ENCODE measurements at places on chromosomes 16 and 17.

DNA sequence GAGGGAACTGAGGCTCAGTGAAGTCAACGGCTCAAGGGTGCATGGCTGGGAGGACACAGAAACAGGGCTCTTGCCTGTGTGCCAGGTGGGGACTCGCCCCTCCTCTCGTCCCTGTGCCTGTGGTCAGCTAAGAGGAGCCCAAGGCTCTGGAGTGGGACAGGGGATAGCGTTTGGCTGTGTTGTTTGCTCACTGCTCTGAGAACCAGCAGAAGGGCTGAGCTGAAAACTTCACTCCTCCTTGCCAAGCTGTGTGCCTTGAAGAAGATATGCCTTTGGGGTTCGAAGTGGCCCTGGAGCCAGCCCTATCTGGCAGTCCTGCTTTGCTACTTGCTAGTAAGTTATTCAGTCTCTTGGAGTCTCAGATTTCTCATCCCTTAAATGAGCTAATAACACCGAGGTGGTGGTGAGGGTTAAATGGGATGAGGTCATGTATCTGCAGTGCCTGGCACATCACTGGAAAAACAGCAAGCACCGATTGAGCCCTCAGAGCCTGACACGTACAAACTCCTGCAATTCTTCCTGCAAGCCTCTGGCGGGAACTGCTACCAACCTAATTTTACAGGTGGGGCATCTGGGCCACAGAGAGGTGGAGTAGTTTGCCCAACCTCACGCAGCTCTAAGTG is 17.7 kb downstream of the FOXL1 start:
- no peaks in the 10 kb centered on the region for H3K36me3 ChIP-seq
- H3K27ac ChIP-seq = no peak overlapping the region
- no peak for DNase-seq
- H3K4me3 ChIP-seq = no peak overlapping the region

GRCh38 chr17:44829523-44830358 is at the start of gene GJC1:
Gene GJC1, minus strand, starts transcription at chr17:44830287. Its CDS starts 24,470 bp downstream, at chr17:44805817.
- H3K4me1 ChIP-seq = peaks cover 17% of the 10 kb centered on the region
- H3K27ac ChIP-seq = no peak within 1 kb of the TSS
- H3K4me3 ChIP-seq = no peak within 1 kb of the TSS
- H3K36me3 ChIP-seq = no peaks in the 10 kb centered on the region

DNA sequence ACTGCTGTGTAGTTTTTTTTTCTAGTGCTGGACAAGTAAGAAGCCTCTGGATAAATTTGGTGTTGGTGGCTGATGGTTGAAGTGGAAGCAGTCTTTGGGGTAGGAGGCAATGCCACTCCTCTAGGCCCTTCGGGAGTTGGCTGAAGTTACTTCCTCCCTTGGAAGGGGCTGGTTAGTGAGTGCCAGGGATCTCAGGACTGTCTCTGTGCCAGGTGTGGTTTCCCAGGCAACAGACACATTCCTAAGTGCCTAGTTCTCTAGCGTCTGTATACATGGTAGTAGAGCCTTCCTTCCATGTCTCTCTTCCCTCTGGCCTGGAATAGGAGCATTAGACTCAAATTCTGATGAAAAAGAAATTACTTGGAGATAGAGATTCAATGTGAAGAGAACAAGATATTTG is 15.3 kb downstream of the TMEM98 start:
- no peak for DNase-seq
- no peak overlapping the region for H3K27ac ChIP-seq
- no peaks in the 10 kb centered on the region for H3K27me3 ChIP-seq
- H3K4me1 ChIP-seq = no peaks in the 10 kb centered on the region
- no peak overlapping the region for H3K4me3 ChIP-seq

DNA sequence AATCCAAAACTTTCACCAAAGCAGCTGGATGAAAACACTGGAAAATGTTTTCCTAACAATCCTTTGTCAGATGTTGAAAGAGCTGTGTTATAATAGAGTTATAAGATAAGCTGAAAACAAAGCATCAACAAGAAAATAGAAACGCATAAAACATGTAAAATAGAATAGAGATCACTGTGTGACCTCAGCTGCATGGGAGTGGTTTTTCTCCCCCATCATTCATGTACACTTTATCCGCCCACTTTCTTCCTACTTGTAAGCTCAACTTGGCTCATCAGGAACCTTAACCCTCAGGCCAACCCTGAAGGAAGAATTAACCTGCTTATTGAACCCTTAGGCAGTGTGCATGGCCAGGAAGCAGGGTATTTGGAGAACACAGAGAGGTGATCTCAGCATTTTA is 238.5 kb upstream of the PMFBP1 start:
- DNase-seq = no peak
- H3K4me3 ChIP-seq = no peak overlapping the region
- no peak overlapping the region for H3K27ac ChIP-seq
- no peaks in the 10 kb centered on the region for H3K4me1 ChIP-seq

DNA sequence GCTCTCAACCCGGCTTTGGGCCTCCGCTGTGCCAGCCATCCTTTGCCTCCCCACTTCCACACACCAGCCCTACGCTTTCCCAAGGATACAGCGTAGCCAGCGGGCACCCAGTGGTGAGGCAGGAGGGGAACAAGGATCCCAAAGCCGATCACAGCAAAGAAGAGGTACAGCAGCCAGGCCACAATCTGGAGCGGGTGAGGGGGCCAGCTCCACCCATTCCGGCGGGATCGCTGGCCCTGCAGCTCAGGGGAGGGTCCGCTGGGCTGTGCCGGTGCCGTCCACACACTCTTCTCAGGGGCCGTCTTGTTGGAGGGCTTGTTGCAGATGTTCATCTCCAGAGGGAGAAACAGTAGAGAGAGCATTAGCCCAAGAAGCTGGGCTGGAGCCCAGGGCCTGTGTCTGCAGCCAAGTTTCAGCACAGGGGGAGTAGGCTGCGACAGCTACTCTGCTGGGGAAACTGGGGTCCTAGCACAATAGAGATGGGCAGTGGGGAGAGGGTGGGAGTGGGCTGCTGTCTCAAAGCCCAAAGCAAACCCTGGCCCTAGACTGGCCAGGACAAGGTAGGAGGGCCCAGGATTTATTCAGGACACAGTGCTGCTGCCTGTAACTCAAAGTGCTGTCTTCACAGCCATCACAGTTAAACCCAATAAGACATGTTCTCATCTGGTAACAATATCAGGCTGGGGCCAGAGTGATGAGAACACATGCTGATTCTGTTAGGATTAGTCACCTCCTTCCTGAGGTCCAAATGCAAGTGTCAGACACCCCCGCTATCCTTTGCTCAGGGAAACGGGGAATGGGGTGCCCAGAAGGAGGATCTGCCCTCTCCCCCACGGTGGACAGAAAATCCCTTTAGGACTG is 9.9 kb downstream of the ZDHHC1 start:
- no peak for DNase-seq
- no peaks in the 10 kb centered on the region for H3K36me3 ChIP-seq
- H3K27ac ChIP-seq = no peak overlapping the region
- no peaks in the 10 kb centered on the region for H3K4me1 ChIP-seq

DNA sequence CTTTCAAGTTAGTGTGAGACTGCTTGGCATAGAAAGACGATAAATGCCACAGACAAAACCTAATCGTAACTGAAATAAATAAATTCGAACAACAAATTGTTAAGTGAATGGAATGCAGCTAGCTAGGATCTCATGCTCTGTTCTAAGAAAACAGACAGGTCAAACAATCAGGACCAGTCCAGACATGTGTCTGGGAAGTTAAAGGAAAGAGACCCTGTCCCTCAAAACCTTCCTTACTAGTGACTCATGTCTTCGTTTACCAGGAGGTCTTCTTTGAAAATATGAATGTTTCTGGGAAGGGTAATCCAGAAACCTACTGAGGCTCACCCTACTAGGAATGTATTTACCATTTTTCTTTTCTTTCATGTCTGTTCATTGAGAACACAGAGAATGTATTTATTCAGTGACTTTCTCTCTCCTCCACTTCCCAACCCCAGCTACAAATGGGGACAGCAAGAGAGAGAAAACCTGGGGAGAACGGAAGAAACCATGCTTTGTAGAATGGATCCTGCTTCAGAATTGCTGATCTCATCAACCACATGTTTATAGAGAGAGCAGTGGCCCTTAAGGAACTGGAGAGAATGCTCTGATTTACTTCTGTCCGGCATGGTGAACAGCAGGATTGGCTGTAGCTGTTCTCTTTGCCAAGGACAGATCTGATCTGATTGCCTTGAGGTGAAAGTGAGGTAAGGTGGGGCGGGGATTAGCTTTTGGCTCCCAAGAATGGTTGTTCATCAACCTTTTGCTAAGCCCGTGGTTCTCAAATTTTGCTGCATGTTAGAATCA is 39.4 kb upstream of the DHX8 start:
- no peaks in the 10 kb centered on the region for H3K36me3 ChIP-seq
- H3K27ac ChIP-seq = no peak overlapping the region
- H3K4me3 ChIP-seq = no peak overlapping the region
- no peaks in the 10 kb centered on the region for H3K27me3 ChIP-seq
- no peak for DNase-seq

DNA sequence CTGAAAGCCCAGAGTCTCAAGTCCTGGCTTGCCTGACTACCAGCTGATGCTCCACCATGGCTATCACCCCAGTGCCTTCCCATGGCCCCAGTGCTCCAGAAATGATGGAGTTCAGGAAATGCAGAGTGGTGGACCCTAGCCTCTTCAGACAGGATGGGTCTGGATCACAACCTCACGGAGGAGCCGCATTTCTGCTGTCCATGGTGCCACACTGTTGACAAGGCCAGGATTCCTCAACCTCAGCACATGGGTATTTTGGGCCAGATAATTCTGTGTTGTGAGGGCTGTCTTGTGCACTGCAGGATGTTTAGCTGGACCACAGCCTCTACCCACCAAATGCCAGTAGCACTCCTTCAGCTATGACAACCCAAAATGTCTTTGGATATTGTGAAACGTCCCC is 6.7 kb upstream of the CRHR1 start:
- no peaks in the 10 kb centered on the region for H3K36me3 ChIP-seq
- H3K27ac ChIP-seq = no peak overlapping the region
- no peak for DNase-seq
- no peaks in the 10 kb centered on the region for H3K4me1 ChIP-seq
- H3K27me3 ChIP-seq = peaks cover 7% of the 10 kb centered on the region

DNA sequence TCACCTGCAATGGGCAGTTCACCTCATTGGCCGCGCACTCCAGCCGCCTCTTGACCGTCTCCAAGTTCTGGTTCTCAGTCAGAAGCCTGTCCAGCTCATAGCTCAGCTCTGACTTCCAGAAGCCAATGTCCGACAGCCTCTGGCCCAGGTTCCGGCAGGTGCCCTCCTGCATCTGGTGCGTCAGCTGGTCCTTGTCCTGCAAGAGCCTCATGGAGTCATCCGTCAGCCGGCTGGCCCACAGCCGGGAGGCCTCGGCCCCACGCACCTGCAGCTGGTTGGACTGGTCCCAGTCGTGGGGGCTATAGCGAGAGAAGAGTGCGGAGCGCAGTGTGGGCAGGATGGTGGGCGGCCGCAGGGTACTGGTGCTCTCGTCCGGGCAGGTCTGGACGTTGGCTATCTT is 424 bp downstream of the TEKT5 start:
- no peaks in the 10 kb centered on the region for H3K36me3 ChIP-seq
- H3K4me3 ChIP-seq = no peak overlapping the region
- DNase-seq = no peak
- no peaks in the 10 kb centered on the region for H3K4me1 ChIP-seq
- H3K27ac ChIP-seq = no peak overlapping the region
- no peaks in the 10 kb centered on the region for H3K27me3 ChIP-seq

GRCh38 chr17:4150096-4150495 is 7.1 kb downstream of the CYB5D2 start:
- no peaks in the 10 kb centered on the region for H3K27me3 ChIP-seq
- DNase-seq = no peak
- H3K4me1 ChIP-seq = no peaks in the 10 kb centered on the region
- H3K4me3 ChIP-seq = no peak overlapping the region
- H3K27ac ChIP-seq = no peak overlapping the region
- no peaks in the 10 kb centered on the region for H3K36me3 ChIP-seq

Measured in adrenal gland (tissue), 19 donors.